Stimulated activated naive CD8-positive, alpha-beta T cell treated with anti-CD3 and anti-CD28 coated beads, Interleukin-15, Interleukin-2, amounts not matched to agents 100 U/mL and 50 U/mL, for 24 hours (primary cell): ENCODE measurements at places on chromosomes 12 and 14.

DNA sequence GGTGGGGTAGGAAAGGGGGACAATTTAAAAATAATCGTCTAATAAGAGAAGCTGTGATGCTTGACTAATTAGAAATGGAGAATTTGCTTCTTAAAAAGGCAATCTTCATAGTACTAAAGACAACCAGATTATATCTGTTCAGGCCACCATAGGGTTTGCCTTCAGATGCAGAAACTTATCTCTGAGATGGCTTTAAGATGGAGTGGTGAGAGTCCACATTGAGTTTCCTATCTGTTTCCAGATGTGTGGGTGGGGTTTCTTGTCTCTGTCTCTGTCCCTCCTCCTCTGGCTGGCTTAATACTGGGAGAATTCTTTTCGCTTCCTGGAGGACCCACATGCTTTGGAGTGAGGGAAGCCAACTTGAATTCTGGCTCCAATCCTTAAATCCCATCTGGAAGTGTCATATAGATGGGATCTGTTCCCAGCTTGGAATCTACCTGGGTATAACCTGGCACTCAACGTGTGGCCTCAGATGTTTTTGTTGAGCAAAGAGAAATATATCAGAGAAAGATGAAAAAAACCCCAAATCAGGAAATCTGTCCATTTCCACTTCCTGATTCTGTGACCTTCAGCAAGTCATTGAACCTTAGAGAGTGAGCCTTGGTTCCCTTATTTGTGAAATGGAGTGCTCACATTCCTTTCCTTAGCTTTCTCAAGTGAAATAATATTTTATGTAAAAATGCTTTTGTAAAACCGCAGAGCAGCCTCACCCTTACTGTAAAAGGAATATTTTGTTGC lies 66.4 kb downstream of the CHST11 start:
- no peak for DNase-seq

- DNase-seq, result no peak
Observed at GRCh38 chr12:103011974-103012763, 54.7 kb downstream of the ASCL1 start.

DNA sequence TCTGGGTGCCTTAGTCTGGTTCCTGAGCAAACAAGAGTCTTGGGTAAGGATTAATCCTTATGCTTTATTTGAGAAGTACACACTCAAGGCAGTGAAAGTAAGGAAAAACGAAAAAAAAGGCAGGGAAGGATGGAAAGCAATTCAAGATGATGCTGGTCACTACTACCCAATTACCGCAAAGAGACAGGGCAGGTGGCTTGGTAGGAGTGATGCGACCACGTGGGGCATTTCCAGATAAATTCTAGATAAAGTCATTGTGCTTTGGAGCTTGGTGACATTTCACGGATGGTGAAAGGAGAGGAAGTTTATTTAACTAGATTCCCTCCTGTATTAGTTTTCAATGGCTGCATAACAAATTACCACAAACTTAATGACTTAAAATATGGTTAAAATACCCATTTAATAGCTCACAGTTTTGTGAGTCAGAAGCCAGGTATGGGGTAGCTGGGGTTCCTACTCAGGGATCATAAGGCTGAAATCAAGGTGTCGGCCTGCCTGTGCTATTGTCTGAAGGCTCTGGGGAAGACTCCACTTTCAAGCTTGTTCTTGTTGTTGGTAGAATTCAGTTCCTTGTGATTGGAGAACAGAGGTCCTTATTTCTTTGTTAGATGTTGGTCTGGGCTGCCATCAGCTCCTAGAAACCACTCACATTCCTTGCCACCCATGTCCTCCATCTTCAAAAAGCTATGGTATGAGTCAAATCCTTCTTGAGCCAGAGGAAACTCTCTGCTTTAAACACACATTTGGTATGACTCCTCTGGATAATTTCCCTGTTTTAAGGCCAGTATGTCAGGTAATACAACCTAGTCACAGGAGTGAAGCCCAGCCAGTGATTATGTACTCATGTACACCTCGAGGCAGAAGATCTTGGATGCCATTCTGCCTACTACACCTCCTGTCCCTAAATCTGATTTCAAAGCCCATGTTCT lies 5.6 kb upstream of the HMGA2 start:
- no peak for DNase-seq

DNA sequence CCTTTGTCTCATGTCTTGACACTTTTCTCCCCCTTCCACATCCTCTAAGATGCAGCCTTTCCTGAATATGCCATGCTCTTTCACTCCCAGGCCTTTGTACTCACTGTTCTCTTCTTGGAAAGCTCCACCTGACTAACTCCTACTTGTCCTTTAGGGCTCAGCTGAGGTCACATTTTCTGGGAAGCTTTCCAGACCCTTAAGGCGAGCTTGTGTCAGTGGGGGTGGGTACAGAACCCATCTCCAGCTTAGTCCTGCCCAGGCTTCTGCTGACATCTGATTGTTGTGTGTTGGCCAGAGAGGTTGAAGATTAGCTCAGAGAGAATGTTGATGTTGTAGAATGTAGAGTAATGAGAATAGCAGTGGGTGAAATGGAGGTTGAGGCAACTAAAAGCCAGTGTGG lies 2.9 kb upstream of the TSFM start:
- no peak for DNase-seq

- DNase-seq, result no peak
Observed at GRCh38 chr14:72528863-72529175, 365.1 kb downstream of the DPF3 start.

DNA sequence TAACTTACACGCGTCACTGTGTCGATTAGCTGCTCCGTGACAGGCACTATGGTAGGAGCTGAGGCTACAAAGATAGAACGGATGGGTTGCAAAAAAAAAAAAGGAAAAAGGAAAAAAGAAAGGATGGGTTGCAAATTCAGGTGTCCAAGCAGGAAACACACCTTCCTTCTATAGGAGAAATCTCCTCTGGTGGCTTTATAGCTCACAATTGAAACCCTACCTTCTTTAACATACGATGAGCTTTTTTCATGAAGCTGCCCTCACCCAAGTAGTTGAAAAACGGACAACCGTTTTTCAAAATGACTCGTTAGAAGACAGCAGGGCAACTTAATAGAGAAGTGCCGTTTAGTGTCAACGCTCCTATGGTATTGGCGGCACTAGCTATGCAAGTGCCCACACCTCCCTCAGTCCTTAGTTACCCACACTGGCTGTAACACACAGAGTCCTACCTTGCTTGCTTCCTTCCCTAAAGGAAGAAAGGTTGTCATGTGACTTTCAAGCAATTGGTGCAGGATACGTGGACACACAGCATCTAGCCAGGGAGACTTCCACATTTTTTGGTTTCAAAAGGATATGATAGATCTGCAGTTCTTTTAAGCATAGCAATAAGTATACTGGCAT lies 682 bp upstream of the TRIP11 start:
- DNase-seq, result peak; percentile 17

DNA sequence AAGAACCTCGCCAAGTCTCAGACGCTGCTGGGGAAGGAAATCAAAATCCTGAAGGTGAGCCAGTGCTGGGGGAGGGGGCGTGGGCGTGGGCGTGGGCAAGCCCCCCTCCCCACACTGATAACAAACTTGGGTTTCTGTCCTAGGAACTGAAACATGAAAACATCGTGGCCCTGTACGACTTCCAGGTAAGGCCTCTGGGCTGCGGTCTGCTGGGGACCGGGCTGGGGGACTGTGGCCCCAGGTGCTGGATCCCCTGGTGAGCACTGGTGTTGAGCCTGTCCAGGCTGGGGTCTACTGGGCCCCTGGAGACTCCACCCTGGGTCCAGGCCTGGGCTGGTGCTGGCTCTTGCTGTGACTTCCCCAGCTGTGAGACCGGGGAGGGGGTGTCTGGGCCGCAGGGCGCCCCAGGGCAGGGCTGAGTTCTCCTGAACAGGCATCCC lies 1.2 kb downstream of the ULK1 start:
- DNase-seq, result no peak

DNA sequence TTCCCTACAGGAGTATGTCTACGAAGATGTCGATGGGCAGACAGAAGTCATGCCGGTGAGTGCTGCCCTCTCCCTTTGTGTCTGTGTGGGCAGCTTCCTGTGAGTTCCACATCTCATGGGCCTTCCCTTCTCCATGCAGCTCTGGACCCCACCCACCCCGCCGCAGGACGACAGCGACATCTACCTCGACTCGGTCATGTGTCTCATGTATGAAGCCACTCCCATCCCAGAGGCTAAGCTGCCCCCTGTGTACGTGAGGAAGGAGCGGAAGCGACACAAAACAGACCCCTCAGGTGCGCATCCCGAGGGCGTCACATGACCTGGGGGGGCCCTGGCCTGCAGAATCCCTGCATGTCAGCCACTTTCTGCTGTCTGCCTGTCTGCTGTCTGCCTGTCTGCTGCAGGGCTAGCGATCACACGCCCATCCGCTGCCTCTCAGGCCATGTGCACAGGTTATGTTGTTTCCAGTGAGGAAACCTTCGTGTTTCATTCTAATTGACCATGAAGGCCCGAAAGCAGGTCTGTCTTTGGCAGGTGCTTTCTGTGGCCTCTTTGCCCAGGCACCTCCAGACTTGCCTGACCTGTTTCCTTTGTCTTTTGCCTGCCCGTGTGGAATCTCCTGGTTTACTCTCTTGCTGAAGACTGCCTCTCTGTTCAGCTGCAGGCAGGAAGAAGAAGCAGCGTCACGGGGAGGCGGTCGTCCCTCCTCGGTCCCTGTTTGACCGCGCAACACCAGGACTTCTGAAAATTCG lies 95.1 kb downstream of the EP400 start:
- DNase-seq, result no peak

DNA sequence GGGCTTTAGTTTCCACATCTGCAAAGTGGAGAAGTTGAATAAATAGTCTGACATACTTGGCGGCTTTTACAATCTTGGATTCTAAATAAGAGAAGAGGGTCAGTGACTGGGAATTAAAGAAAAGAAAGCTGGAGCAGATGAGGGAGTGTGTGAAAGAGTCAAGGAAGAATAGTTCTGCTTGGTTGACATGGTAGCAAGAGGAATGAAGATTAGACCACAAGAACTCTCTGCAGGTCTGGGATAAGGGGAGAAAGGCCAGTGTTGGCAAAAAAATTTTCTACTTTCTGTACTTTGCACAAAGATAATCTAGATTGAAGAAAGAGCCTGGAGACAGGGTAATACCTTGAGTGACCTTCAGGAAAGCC lies 5.9 kb downstream of the ITGB7 start:
- no peak for DNase-seq

- DNase-seq, result no peak
Observed at GRCh38 chr12:118185602-118186397, 49.9 kb downstream of the PEBP1 start.

GRCh38 chr12:10160617-10161385 lies 11.1 kb downstream of the OLR1 start:
- no peak for DNase-seq

DNA sequence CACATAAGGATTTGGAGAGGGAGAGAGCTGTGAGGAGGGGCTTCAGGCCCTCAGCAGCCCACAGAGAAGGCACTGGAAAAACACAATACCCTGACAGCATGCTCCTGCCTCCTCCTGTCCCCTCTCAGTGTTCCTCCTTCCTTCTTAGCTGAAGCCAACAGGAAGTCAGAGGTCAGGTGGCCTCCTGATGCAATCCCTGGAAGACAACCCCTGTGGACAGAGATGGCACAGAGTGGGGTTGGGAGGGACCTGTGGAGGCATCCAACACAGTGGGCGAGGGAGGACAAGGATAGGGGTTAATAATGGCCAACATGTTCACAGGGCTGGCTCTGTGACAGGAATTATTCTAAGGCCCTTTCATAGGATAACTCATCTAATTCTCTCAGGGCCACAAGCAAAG lies 15.4 kb upstream of the IFI27L2 start:
- DNase-seq, result no peak

GRCh38 chr12:120079411-120080400 lies 36.8 kb downstream of the RAB35 start:
- DNase-seq, result no peak

- no peak for DNase-seq
Observed at GRCh38 chr14:50544911-50545310, 12.5 kb upstream of the MAP4K5 start.

GRCh38 chr14:32003585-32003984 lies 73.5 kb upstream of the ARHGAP5 start:
- DNase-seq, result no peak

GRCh38 chr14:50417853-50418252 lies 21.2 kb upstream of the CDKL1 start:
- no peak for DNase-seq

DNA sequence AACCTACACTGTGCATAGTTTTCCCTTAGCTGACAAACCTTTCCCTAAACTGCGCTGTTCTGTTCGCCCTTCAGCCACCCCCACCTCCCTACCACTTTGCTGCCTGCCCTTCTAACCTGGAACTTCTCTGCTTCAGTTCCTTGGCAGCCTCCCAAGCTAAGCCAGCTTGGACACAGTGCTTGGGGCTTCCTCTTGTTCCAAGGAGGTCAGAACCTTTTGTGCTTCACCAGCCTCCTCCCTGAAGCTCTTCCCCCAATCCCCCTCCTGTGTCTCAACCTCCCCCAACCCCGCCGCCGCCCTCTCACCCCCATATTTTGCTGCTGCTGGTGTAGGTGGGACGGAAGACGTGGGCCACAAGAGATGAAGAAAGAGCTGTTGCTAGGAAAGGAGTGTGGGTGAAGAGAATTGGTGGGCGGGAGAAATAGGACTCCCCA lies 8.1 kb upstream of the RIC8B start:
- no peak for DNase-seq

GRCh38 chr12:42172441-42173210 lies 28.0 kb upstream of the GXYLT1 start:
- DNase-seq, result no peak

GRCh38 chr12:9383585-9383984 lies 175.4 kb upstream of the PZP start:
- no peak for DNase-seq

- no peak for DNase-seq
Observed at GRCh38 chr14:37114002-37114401, 58.4 kb downstream of the SLC25A21 start.

- no peak for DNase-seq
Observed at GRCh38 chr14:74630881-74631690, 19.0 kb upstream of the LTBP2 start.

DNA sequence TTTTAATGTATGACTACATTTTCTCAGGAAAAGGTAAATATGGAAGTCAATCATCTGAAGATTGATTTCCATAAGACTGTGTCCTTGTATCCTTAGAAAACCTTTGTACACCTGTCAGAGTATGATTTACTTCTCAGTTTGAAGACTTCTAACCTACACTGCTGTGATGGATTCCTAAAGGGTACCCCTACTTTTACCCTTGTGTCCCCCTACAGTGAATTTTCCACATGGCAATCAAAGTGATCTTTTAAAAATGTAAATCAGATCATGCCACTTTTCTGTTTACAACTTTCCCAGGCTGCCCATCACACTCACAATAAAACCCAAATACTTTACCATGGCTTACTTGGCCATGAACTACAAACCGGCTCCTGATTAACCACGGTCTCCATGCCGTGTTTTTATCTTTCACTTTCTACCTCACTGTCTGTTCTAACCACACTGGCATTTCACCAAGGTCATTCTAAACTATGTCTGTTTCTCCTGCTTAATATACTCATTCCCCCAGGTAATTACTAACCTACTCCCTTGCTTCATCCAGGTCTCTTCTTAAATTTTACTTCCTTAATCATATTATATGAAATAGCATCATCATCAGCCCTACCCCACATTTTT lies 8.1 kb downstream of the DNAI7 start:
- DNase-seq, result no peak

GRCh38 chr12:116465856-116466255 lies 93.3 kb upstream of the MAP1LC3B2 start:
- no peak for DNase-seq

GRCh38 chr12:122681814-122682213 lies 21.3 kb downstream of the HCAR2 start:
- DNase-seq, result no peak
